ENCODE measurements at places on chromosomes 5 and 9.

GRCh38 chr9:136021872-136022681, 60.9 kb upstream of the UBAC1 start:
- no peak overlapping the region for H3K4me3 ChIP-seq
- H3K27me3 ChIP-seq, result no peaks in the 10 kb centered on the region
- DNase-seq, result no peak
- H3K4me1 ChIP-seq, result peaks cover 15% of the 10 kb centered on the region
- peaks cover 2% of the 10 kb centered on the region for H3K36me3 ChIP-seq

DNA sequence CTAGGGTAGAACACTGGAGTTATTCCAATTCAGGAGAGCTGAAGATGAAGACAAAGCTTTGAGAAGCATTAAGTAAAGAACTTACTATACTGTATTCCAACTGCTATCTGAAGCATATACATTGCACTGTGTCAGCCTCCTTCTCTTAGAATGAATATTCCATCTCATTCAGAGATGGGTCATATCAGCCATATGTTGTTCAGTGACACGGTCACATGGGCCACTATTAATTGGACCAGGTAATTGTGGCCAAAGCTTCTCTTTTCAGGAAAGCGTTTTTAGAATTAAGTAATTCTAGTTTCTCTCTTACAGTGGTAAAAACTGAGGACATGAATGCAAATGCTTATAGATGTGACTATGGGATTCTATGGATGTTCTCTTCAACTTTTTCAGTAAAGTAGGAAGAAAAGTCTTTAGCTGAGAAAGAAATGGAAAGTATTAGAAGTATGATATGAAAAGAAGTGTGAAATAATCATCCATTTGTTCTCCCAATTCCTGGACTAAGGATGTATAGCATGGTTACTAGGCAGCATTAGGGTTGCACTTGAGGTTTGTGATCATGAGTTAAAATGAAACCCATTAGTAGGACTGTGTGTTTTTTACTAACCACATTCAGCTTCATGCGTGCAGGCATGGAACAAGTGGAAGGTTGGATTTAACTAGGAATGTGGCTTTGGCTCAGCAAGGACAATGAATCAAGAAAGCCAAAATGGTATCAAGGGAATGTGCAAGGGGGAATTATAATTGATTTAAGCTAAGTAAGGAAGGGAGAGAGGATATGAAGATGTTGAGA, 40.9 kb downstream of the CETN3 start:
- H3K27me3 ChIP-seq, result peaks cover 38% of the 10 kb centered on the region
- no peak overlapping the region for H3K4me3 ChIP-seq
- no peak overlapping the region for H3K27ac ChIP-seq
- no peaks in the 10 kb centered on the region for H3K36me3 ChIP-seq

DNA sequence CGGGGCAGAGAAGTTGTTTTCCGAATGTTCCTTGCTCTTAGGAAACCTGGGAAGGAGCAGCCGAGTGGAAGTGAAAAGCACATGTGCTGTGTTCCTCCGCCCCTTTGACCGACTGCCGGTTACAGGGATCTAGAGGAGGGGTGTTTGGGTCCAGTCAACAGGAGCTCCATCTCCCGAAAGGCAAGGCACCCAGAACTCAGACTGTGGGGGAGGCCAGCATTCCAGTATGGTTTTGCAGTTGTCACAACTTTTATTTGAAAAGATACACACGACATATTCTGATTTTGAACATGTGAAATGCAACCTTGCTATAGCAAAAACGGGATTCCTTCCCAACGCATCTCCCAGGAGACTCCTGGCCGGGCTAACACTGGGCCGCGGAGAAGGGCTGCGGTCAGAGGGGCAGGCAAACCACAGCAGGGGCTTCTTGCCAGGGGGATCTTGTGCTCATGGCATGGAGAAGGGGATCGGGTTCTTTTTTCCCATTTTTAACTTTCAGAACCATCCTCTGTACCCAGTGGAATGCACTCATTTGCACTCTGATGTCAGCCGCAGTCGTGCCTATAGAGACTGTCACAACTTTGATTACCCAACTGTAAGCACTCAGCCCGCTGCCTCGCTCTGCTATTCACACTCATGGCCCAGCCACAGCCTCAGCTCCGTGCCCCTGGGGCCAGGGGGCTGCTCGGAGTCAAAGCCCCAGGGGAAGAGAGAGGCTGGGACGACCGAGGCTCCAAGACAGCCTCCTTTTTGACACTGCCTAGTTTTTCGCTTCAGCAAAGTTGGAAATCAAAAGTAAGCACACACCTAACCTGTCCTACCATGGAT, 3.9 kb downstream of the QRFP start:
- no peaks in the 10 kb centered on the region for H3K4me1 ChIP-seq
- H3K27me3 ChIP-seq, result no peaks in the 10 kb centered on the region
- no peak overlapping the region for H3K27ac ChIP-seq
- peaks cover 3% of the 10 kb centered on the region for H3K36me3 ChIP-seq
- H3K4me3 ChIP-seq, result no peak overlapping the region

GRCh38 chr9:11735391-11735790, 957.8 kb upstream of the TYRP1 start:
- no peak for DNase-seq
- no peaks in the 10 kb centered on the region for H3K4me1 ChIP-seq
- no peak overlapping the region for H3K27ac ChIP-seq
- no peaks in the 10 kb centered on the region for H3K27me3 ChIP-seq
- H3K4me3 ChIP-seq, result no peak overlapping the region

DNA sequence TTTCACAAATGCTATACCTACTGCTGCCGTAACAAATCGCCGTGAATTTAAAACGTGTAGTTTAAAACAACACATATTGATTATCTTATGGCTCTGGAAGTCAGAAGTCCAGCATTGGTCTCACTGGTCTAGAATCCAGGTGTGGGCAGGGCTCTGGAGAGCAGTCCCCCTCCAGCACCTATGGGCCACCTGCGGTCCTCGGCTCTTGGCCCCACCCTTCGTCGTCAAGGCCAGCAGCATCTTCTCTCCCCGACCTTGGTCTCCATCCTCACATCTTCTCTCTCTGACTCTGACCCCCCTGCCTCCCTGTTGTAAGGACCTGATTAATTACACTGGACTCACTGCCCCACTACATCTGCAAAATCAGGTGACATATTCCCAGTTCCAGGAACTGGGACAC, 106.4 kb upstream of the COL5A1 start:
- no peak for DNase-seq
- no peaks in the 10 kb centered on the region for H3K4me1 ChIP-seq
- peaks cover 52% of the 10 kb centered on the region for H3K27me3 ChIP-seq
- H3K36me3 ChIP-seq, result no peaks in the 10 kb centered on the region
- H3K27ac ChIP-seq, result no peak overlapping the region

GRCh38 chr9:114906922-114907571, 23.3 kb downstream of the TNFSF8 start:
- peak overlapping the region; percentile 35 for H3K4me3 ChIP-seq
- DNase-seq, result no peak
- H3K4me1 ChIP-seq, result peaks cover 68% of the 10 kb centered on the region
- H3K27ac ChIP-seq, result peak overlapping the region; percentile 80
- H3K27me3 ChIP-seq, result no peaks in the 10 kb centered on the region

DNA sequence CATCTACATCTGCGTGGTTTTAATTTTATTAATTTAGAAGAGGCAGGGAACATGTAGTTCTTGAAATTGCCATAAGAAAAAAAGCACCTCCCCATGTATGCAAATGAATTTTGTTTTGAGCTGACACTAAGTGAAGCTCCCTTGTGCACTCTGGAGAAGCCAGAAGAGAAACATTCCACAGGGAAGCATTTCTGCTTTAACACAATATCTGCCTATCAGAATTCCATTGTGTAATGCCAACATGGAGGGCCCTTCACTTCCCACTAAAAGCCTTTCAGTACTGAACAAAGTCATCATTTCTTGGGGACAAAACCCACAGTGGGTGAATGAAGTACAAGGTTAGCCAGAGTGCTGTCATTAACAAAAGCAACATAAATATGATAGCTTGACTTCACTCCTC, 59.7 kb downstream of the PRELID2 start:
- no peaks in the 10 kb centered on the region for H3K36me3 ChIP-seq
- H3K27ac ChIP-seq, result no peak overlapping the region
- no peaks in the 10 kb centered on the region for H3K27me3 ChIP-seq
- H3K4me3 ChIP-seq, result no peak overlapping the region
- no peak for DNase-seq
- H3K4me1 ChIP-seq, result no peaks in the 10 kb centered on the region

DNA sequence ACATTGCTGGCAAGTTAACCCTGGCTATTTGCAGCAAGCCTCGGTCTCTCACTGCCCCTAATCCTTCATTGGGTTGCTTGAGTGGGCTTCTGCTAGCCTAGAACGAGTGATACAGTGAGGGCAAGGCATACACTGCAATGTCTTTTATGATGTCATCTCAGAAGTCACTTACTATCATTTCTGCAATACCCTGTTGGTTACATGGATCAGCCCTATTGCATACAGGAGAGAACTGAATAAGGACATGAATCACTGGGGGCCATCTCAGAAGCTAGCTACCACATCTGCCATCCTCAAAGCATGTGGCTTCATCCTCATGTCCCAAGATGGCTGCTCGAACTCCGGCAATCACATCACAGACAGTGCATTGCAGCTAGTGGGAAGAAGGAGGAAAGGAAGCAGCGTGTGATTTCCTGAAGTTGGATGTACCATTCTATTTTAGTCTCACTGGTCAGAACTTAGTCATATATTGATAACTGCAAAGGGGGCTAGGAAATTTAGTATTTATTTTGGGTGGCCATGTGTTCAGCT, 33.3 kb upstream of the CDKN2AIPNL start:
- H3K36me3 ChIP-seq, result no peaks in the 10 kb centered on the region
- H3K4me1 ChIP-seq, result no peaks in the 10 kb centered on the region
- DNase-seq, result no peak
- no peaks in the 10 kb centered on the region for H3K27me3 ChIP-seq
- H3K4me3 ChIP-seq, result no peak overlapping the region

- H3K36me3 ChIP-seq, result peaks cover 43% of the 10 kb centered on the region
- H3K27ac ChIP-seq, result peak overlapping the region; percentile 97
- H3K4me1 ChIP-seq, result peaks cover 26% of the 10 kb centered on the region
- H3K4me3 ChIP-seq, result peak overlapping the region; percentile 100
- DNase-seq, result no peak
- H3K27me3 ChIP-seq, result no peaks in the 10 kb centered on the region
Observed at GRCh38 chr5:74767579-74767913, 497 bp downstream of the NSA2 start.

DNA sequence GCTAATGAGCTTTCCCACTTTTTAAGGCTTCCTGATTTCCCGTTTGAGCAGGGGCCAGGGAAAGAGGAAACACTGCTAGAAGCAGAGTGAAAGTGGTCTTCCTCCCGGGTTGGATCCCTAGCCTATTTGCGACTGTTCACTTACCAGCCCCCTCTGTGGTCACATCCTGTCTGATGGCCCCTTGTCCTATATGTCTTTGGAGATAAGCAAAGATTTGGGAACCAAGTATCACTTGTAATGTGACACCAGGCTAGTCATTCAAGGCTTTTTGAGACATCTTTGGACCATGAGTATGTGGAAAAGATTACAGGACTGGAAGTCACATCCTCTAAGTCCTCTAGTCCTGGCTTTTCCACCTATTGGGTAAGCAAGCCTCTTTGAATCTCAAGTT, 6.1 kb downstream of the DNAJB5 start:
- H3K36me3 ChIP-seq, result peaks cover 3% of the 10 kb centered on the region
- H3K4me1 ChIP-seq, result peaks cover 5% of the 10 kb centered on the region
- no peak overlapping the region for H3K27ac ChIP-seq
- no peak overlapping the region for H3K4me3 ChIP-seq
- DNase-seq, result no peak

DNA sequence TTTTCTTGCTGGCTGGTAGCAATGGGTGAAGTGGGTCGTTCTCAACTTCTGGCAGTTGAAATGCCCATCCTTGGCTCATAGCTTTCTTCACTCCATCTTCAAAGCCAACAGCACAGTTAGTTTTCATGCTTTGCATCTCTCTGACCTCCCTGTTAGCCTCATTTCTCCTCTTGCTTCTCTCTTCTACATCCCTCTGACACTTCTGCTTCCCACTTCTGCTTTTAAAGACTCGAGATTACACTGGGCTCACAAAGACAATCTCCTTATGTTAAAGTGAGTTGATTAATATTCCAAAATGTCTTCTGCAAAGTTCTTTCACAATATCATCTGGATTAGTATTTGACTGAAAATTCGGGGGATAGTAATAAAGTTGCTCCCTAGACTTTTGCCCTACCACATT, 684.8 kb upstream of the CCNG1 start:
- H3K36me3 ChIP-seq, result no peaks in the 10 kb centered on the region
- H3K4me1 ChIP-seq, result no peaks in the 10 kb centered on the region
- DNase-seq, result no peak
- H3K27ac ChIP-seq, result no peak overlapping the region
- no peaks in the 10 kb centered on the region for H3K27me3 ChIP-seq
- no peak overlapping the region for H3K4me3 ChIP-seq

- no peaks in the 10 kb centered on the region for H3K4me1 ChIP-seq
- no peaks in the 10 kb centered on the region for H3K27me3 ChIP-seq
- DNase-seq, result no peak
- no peak overlapping the region for H3K4me3 ChIP-seq
Observed at GRCh38 chr5:122465031-122465577, 153.1 kb downstream of the SNCAIP start.

- peaks cover 75% of the 10 kb centered on the region for H3K27me3 ChIP-seq
- no peak for DNase-seq
- H3K4me3 ChIP-seq, result no peak overlapping the region
Observed at GRCh38 chr5:123075521-123076163, 13.4 kb upstream of the PRDM6 start.

GRCh38 chr5:177509991-177510566, 453 bp upstream of the DOK3 start:
- H3K4me3 ChIP-seq, result peak overlapping the region; percentile 53
- H3K27ac ChIP-seq, result no peak overlapping the region
- H3K27me3 ChIP-seq, result no peaks in the 10 kb centered on the region
- DNase-seq, result no peak
- peaks cover 13% of the 10 kb centered on the region for H3K36me3 ChIP-seq

- H3K4me3 ChIP-seq, result peak overlapping the region; percentile 64
- H3K4me1 ChIP-seq, result peaks cover 32% of the 10 kb centered on the region
- no peak for DNase-seq
- no peaks in the 10 kb centered on the region for H3K27me3 ChIP-seq
- peak overlapping the region; percentile 97 for H3K27ac ChIP-seq
Observed at GRCh38 chr5:132662925-132663770, 5.2 kb downstream of the IL13 start.

- no peaks in the 10 kb centered on the region for H3K4me1 ChIP-seq
- H3K4me3 ChIP-seq, result peak overlapping the region; percentile 69
- no peak overlapping the region for H3K27ac ChIP-seq
- peaks cover 67% of the 10 kb centered on the region for H3K27me3 ChIP-seq
Observed at GRCh38 chr5:2039180-2039531, 156.4 kb upstream of the IRX4 start.

DNA sequence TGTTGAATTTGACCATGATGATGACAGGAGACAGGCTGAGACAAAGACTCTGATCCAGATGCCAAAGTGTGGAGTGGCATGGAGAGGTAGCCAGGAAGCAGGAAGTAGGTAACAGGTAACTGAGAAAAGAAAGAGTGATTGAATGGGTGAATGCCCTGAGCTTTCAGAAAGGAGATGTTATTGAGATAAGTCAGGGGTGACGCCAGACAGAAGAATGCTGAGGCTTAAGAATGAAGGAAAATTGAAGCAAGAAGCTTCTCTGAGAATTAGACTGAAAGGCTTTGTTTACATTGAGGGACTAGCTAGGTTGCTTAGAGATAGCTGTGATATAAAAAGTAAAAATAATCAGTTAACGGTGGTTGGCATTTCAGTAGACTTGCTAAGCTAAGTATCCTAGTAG, 165.7 kb downstream of the PSAT1 start:
- no peak overlapping the region for H3K27ac ChIP-seq
- no peaks in the 10 kb centered on the region for H3K27me3 ChIP-seq
- no peak for DNase-seq
- no peaks in the 10 kb centered on the region for H3K4me1 ChIP-seq

- no peak for DNase-seq
- H3K4me3 ChIP-seq, result no peak overlapping the region
- H3K27me3 ChIP-seq, result no peaks in the 10 kb centered on the region
- H3K27ac ChIP-seq, result no peak overlapping the region
Observed at GRCh38 chr5:121171834-121172233, 679.8 kb upstream of the FTMT start.

GRCh38 chr5:156531199-156531598, 204.2 kb downstream of the SGCD start:
- H3K36me3 ChIP-seq, result no peaks in the 10 kb centered on the region
- H3K4me3 ChIP-seq, result no peak overlapping the region
- H3K27me3 ChIP-seq, result peaks cover 17% of the 10 kb centered on the region
- no peak overlapping the region for H3K27ac ChIP-seq
